HCT116 (cell line): ENCODE measurements at places on chromosomes 4 and X. TPM values are rescaled to one million over a fixed set of nuclear protein-coding genes. Genes with fewer than 3 reads are reported as not detected.

DNA sequence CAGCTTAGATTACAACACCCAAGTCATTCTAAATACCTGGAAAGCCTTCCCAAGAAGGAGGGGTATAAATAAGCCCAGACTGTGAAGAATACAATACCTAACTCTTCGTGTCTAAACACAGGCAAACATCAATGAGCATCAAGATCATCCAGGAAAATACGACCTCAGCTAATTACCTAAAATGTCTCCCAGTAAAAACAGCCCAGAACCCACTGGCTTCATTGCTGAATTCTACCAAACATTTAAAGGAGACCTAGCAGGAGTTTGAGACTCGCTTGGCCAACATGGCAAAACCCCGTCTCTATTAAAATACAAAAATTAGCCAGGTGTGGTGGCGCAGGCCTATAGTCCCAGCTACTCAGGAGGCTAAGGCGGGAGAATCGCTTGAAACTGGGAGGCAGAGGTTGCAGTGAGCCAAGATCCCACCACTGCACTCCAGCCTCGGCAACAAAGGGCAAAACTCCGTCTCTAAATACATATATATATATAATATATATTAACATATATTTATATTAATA is 19.1 kb upstream of the HSFX4 start:
- H3K36me3 ChIP-seq, result no peaks in the 10 kb centered on the region
- no peaks in the 10 kb centered on the region for H3K27me3 ChIP-seq
- no peak overlapping the region for H3K4me3 ChIP-seq
- DNase-seq, result no peak
- no peaks in the 10 kb centered on the region for H3K4me1 ChIP-seq

GRCh38 chr4:125268068-125268755 is 46.5 kb upstream of the FAT4 start:
- no peak for DNase-seq
- no peaks in the 10 kb centered on the region for H3K36me3 ChIP-seq
- no peak overlapping the region for H3K4me3 ChIP-seq
- H3K4me1 ChIP-seq, result no peaks in the 10 kb centered on the region
- H3K27me3 ChIP-seq, result no peaks in the 10 kb centered on the region

GRCh38 chr4:54779476-54780148 is 121.9 kb downstream of the KIT start:
- H3K27me3 ChIP-seq, result no peaks in the 10 kb centered on the region
- DNase-seq, result no peak

HMGB3 gene
- total RNA-seq, result 116 TPM

DDIT4L gene
- 7.0 TPM for total RNA-seq
